ENCODE measurements at places on chromosomes 7 and 10. TPM values are rescaled to one million over a fixed set of nuclear protein-coding genes. Genes with fewer than 3 reads are reported as not detected.

The PFKP gene
- 64.9 TPM for total RNA-seq

The UBTD1 gene
- 0.40 TPM for total RNA-seq

The LIPF gene
- total RNA-seq, result not detected

The TMEM225B gene
- not detected for total RNA-seq

The RNF32 gene
- total RNA-seq, result 2.3 TPM

The CPXM2 gene
- 19.1 TPM for total RNA-seq

The CHST15 gene
- total RNA-seq, result 19.5 TPM

The CLDN4 gene
- 926 TPM for total RNA-seq

The GLCCI1 gene
- total RNA-seq, result 15.7 TPM

DNA sequence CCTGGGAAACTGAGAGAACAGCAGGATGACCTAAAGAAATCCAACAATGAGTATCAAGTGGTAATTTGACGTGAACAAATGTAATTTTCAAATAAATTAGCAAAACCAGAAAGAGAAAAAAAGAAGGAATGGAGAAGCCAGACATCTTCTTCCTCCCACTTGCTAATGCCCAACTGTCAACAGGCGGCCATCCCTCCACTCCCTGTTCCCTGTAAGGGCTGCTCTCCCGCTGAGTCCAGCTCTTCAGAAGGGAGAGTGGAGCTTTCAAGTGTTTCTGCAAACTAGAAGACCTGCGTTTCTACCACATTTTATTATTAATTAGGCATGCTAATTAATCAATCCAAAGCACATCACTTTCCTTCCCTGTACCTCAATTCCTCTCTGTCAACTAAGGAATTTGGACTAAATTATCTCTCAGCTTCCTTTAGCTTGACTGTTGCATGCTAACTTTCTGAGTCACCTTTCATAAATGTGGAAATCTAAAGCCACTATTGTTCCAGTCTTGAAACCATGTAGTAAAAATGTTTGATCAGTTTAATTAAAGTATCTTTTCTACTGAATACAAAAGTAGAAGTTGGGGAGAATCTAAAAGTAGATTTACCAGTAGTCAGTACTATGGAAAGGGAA lies 48.4 kb upstream of the CUL1 start:
- H3K4me3 ChIP-seq, result no peak overlapping the region
- H3K27ac ChIP-seq, result no peak overlapping the region
- DNase-seq, result no peak
- no peaks in the 10 kb centered on the region for H3K4me1 ChIP-seq

DNA sequence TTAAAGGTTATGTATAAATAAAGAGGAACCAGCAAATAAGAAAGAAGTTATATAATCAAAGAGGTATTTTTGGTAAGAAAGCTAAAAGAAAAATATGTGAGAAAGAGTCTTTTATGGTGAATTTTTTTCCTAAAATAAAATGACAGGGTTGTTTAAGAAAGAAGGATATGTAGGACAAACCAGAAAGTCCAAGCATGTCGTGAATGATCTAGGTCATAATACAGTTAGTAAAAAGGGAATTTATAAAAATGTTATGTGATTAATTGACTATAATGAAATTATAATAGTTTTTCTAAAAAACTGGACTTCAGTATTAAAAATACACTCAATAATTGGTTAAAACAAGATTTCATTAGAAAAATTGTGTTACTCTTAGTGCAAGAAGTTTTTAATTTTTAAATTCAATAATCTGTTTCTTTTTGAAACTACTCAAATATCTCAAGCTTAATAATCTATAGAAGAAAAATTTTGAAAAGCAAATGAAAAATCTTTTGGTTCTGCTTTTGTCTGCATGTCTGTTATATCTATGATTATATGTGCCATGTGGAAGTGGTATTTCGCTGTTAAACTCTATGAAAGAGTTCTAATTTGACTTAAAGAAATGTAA lies 23.3 kb downstream of the AVL9 start:
- no peak overlapping the region for H3K27ac ChIP-seq
- peaks cover 40% of the 10 kb centered on the region for H3K4me1 ChIP-seq
- no peaks in the 10 kb centered on the region for H3K36me3 ChIP-seq
- no peak overlapping the region for H3K4me3 ChIP-seq

GRCh38 chr7:23893942-23894891 lies 184.2 kb downstream of the STK31 start:
- H3K27me3 ChIP-seq, result no peaks in the 10 kb centered on the region
- H3K36me3 ChIP-seq, result no peaks in the 10 kb centered on the region
- no peaks in the 10 kb centered on the region for H3K4me1 ChIP-seq
- H3K4me3 ChIP-seq, result no peak overlapping the region

DNA sequence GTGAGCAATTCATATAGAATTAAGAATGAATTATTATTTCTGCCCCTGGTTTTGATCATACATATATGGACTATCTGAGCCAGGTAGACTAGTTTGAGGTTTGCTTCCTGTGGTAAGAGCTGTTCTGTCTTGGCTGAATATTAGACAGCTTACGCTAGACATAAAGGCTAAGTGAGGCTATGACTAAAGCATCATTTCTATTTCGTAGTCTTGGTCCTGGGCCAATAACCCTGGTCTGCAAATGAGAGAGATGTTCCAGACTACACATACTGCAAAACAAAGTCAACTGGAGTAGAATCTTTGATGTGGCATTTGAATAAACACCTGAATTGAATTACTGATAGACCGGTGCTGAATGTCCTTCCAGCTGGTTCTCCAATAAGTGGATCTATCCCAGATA lies 40.8 kb upstream of the CACNB2 start:
- no peak for DNase-seq
- no peak overlapping the region for H3K4me3 ChIP-seq
- no peaks in the 10 kb centered on the region for H3K4me1 ChIP-seq
- no peaks in the 10 kb centered on the region for H3K27me3 ChIP-seq

- no peaks in the 10 kb centered on the region for H3K27me3 ChIP-seq
- no peaks in the 10 kb centered on the region for H3K4me1 ChIP-seq
- no peak overlapping the region for H3K27ac ChIP-seq
- DNase-seq, result no peak
- H3K4me3 ChIP-seq, result no peak overlapping the region
These were observed 33.1 kb upstream of the ELMO1 start for GRCh38 chr7:37481722-37482288.

DNA sequence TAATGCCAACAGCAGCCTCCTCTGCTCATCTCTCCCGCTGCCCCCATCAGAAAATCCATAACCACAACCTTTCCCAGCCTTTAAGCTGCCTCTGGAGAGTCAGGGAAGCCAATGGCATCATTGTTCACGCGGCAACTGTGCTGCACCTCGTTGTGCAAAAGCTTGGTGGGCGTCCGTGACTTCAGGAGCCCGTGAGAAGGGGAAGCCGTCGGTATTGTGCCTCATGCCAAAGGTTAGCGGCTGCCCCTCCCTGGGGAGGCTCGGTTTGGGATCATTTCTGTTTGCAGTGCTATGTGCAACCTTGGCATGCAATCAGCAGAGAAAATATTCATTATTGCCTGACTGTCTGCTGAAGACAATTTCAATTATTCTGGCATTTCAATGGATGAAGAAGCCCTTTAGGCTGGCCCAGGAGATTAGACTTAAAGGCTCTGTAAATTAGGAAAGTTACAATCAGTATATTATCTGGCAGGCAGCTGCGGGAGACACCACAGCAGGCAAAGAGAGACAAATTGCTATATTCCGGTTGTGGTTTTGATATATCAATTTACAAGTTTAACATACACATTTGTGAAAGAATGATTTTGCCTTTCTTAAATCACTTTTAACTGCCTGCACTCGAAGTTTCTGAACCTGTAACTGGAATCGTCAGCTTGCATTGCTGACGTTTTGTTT lies 244.5 kb downstream of the GATA3 start:
- no peak overlapping the region for H3K27ac ChIP-seq
- no peaks in the 10 kb centered on the region for H3K36me3 ChIP-seq
- no peaks in the 10 kb centered on the region for H3K4me1 ChIP-seq
- H3K4me3 ChIP-seq, result no peak overlapping the region
- no peak for DNase-seq

- DNase-seq, result no peak
- no peaks in the 10 kb centered on the region for H3K27me3 ChIP-seq
- H3K27ac ChIP-seq, result no peak overlapping the region
- H3K4me1 ChIP-seq, result no peaks in the 10 kb centered on the region
- H3K36me3 ChIP-seq, result no peaks in the 10 kb centered on the region
These were observed 251.3 kb upstream of the VWC2 start for GRCh38 chr7:49522111-49522510.

GRCh38 chr10:124630551-124630950 lies 113.6 kb downstream of the FAM53B start:
- no peak overlapping the region for H3K27ac ChIP-seq
- no peak for DNase-seq
- H3K4me1 ChIP-seq, result peaks cover 36% of the 10 kb centered on the region
- no peak overlapping the region for H3K4me3 ChIP-seq
- H3K27me3 ChIP-seq, result no peaks in the 10 kb centered on the region

DNA sequence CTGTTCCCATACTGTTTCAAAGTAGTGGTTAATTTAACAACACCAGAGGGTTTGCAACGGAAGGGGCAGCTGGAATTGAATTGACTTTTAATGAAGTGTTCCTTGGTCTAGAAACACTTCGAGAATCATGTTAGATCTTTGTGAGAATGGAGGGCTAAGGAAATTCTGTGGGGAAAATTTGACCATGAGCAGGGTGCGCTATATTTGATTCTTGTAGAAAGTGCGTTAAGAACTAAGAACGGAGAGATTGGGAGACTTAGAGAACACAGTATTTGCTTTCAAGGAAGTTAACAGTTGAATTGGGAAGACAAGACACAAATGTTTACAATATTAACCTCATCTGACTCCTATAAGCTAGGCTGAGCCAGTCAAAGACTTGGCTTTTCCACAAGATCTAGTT lies 1.2 kb downstream of the ZNF212 start:
- H3K27me3 ChIP-seq, result no peaks in the 10 kb centered on the region
- H3K36me3 ChIP-seq, result no peaks in the 10 kb centered on the region
- no peak for DNase-seq
- peaks cover 30% of the 10 kb centered on the region for H3K4me1 ChIP-seq
- H3K4me3 ChIP-seq, result peak overlapping the region; percentile 98
- H3K27ac ChIP-seq, result no peak overlapping the region

DNA sequence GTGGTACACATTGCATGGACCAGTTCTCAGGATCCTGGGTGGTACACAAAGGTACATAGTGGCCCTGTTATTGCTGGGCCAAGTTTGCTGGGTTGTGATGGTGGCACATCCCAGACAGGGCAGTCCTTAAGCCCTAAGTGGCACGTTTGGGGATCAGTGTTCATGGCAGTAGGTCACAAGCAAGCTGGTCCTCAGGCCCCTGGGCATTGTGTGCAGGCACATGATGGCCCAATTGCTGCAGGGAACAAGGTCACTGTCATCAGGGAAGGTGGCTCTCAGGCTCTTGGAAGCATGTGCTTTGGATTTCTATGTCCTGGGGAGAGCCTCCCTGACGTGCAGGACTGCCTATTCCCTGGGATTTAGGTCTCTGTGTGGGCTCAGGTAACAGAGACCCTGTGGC lies 412.3 kb upstream of the LRRTM3 start:
- H3K4me1 ChIP-seq, result no peaks in the 10 kb centered on the region
- H3K27me3 ChIP-seq, result no peaks in the 10 kb centered on the region
- H3K27ac ChIP-seq, result no peak overlapping the region

DNA sequence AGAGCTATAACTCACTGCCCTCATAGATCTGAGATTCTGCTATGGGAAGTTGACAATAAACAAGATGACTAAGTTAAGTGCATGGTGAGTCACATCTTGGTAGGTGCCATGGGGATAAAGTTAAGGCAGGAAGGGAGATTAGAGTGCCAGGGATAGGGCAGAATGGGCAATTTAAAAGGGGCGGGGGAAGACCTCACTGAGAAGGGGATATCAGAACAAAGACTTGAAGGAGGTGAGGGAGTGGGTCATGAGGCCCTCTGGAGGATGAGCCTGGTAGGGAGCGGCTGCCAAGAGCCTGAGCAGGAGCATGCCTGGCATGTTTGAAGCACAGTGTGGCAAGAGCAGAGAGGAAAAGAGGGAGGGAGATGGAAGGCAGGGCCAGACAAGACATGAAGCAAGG lies 34.8 kb upstream of the INMT start:
- no peaks in the 10 kb centered on the region for H3K27me3 ChIP-seq
- H3K36me3 ChIP-seq, result no peaks in the 10 kb centered on the region
- H3K27ac ChIP-seq, result no peak overlapping the region
- H3K4me1 ChIP-seq, result no peaks in the 10 kb centered on the region
- no peak for DNase-seq
- no peak overlapping the region for H3K4me3 ChIP-seq
